ENCODE measurements at places on chromosomes 4 and X.

DNA sequence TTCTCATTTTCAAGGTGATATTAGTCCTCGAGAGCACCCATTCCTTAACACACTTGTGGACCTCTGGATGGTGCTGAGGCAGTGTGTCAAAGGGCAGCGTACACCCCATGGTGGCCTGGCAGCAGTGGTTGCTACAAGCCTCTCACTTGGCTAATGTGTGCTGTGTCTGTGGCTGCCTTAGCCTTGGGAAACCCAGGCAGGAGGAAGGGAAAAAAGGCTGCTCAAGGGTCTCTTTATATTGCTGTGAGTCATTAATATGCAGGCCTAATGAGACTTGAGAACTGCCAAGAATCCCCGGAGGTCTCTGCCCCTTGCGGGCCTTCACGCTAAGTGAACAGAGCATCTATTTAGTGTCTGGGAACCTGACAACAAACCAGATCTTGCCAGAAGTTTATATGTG lies 7.0 kb downstream of the PCDH10 start:
- no peak for DNase-seq

DNA sequence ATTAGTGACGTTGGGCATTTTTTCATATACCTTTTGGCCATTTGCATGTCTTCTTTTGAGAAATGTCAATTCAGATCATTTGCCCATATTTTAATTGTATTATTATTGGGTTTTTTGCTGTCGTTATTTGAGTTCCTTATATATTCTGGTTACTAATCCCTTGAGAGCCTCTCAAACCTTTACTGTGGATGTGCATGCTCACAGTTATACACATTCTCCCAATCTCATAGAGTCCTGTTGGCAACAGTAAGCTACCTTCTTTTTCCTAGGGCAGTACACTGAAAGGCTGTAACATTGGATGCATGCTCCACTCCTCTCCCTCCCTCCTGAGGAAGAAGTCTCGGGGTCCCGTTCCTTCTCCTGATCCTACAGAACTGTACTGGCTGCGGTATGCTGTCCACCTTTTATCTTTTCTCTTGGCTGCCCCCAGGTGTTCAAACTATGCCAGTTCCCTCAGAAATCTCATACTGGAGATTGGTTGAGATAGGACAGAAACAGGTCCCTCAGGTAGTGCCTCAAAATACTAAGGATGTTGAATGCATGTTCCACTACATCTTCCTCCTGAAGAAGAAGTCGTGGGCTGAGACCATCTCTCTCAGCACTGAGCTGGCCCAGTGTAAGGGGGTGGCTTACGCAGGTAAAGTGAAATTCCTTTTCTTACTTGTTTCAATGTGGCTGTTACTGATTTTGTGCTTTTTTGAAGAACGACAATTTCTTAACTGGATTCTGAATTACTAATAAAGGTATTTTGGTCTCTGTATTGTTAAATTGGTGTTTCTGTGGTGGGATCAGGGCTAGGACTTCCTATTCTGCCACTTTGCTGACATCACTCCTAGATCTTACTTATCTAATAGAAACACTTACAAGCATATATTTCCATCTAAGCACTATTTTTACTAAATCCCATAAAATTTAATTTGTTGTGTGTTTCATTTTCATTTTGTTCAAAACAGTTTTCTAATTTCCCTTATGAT lies 145.4 kb upstream of the HUWE1 start:
- DNase-seq, result peak; percentile 10

GRCh38 chrX:123219916-123220315 lies 35.8 kb downstream of the GRIA3 start:
- DNase-seq, result no peak

DNA sequence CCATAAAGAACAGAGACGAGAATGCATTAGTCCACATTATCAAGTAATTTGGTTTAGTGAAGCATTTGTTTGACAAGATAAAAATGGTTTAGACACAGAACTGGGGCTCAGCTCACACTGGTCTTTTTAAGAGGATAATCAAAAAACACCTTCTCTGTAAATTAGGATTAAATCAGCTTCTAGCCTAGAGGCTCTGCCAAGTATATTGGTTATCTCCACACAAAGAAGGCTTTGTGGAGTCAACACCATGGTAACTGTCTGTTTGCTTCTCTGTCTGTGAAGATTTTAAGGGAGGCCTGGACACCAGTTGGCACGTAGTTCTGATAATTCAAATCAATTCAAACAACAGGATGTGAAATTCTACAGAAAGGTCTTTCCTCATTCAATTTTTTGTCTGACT lies 687.0 kb downstream of the DMD start:
- DNase-seq, result no peak

GRCh38 chr4:82562564-82562854 lies 721 bp upstream of the TMEM150C start:
- DNase-seq, result no peak

DNA sequence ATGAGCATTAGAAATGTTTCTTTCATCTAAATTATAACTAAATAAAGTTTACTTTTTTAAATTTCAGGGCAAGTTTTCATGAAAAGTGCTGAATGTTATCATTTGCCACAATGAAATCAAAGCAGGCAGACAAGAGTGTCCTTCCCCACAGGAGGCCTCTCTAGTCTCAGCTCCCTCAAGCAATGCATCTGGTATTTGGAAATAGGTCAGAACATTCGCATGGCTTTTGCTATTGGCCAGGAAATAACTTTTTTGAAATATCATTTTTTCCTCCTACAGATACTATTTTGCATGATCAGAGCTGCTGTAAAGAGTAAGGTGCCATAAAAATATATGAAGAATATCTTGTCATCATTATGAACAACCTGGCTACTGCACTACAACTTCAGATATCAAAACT lies 41.1 kb downstream of the MAD2L1 start:
- DNase-seq, result no peak

GRCh38 chr4:185504098-185505047 lies 30.9 kb downstream of the PDLIM3 start:
- DNase-seq, result no peak

DNA sequence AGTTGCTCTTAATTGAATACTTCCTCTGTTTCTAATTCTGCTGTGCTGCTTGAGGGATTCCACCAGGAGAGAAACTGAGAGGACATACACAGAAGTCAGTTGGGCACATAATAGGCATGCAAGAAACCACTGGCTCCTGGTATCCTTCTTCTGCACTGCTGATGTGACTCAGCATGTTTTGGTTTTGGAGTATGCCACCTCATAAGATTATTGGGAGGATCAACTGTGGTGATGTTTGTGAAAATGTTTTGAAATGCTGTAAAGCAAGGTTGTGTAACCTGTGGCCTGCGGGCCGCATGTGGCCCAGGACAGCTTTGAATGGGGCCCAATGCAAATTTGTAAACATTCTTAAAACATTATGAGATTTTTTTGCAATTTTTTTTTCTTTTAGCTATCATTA lies 119.6 kb downstream of the GATB start:
- no peak for DNase-seq

- no peak for DNase-seq
These were observed 11.8 kb downstream of the AKAP4 start for GRCh38 chrX:50188859-50189600.

DNA sequence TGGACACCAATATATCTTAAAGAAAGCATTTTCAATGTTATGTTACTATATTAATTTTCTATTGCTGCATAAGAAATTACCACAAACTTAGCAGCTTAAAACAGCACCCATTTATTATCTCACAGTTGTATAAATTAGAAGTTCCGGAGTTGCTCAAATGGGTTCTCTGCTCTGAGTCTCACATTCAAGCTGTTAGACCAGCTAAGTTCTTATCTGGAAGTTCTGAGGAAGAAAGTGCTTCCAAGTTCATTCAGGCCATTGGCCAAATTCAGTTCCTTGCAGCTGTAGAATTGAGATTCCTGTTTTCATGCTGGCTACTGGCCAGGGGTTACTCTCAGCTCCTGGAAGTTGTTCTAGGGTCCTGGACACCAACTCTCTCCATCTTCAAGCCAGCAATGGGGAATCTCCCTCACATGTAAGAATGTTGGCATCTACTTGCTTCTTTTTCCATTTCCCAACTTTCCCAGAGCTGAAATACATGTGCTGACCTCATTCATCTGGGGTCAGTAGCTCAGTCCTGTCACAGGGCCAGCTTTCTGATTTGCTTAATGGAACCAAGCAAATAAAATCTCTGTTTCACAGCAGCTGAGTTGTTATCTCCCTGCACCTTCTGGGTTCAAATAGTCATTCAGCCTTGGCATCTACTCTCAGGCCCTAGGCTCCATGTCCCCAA lies 99.6 kb upstream of the INTU start:
- no peak for DNase-seq

GRCh38 chrX:115531818-115532403 lies 29.1 kb upstream of the PLS3 start:
- DNase-seq, result no peak

DNA sequence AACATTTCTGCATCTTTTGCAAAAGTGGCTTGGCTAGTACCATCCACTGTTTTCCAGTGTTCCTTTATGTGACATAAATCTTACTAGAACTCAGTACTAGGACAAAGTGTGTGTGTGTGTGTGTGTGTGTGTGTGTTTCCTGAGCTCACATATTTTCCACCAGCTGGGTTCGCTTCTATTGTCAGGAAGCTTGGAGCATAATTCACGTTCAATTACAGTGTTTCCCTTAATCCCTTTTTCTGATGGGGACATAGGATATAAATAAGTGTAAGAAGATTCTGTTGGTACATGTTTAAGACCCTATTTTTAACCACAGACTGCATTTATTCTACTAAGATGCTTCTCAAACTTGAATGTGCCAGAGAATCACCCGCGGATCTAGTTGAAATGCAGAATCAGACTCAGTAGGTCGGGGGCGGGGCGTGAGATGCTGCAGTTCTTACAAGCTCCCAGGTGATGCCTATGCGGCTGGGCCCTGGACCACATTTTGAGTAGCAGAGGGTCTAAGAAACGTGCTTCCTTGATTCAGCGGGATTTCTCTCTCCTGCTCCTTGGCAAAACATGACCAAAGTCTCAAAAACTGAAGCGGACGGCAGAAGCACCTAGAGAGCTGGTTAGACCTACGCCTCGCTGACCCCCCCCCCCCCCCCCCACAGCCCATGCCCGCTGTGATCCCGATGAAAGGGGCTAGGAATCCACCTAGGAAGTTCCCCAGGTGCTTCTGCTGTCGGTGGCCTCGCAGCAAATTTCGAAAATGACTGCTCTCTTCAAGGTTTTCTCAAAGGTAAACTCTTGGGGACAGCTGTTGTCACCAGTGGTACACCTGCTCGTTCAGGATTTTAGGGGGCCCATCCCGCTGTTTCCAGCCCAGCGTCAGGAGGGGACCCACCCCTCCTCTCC lies 797 bp downstream of the CD99L2 start:
- peak; percentile 28 for DNase-seq

DNA sequence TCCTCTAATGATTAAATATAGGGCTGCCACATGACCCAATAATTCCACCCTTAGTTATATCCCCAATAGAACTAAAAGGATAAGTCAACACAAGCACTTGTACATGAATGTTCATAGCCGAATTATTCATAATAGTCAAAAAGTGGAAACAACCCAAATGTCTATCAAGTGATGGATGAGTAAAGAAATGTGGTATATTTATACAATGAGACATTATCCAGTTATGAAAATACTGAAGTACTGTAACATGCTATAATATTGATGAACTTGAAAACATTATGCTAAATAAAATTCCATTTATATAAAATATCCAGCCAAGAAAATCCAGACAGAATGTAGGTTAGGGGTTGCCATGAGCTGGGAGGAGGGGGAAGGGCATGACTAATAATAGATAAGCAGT lies 436.7 kb upstream of the AADAT start:
- no peak for DNase-seq

DNA sequence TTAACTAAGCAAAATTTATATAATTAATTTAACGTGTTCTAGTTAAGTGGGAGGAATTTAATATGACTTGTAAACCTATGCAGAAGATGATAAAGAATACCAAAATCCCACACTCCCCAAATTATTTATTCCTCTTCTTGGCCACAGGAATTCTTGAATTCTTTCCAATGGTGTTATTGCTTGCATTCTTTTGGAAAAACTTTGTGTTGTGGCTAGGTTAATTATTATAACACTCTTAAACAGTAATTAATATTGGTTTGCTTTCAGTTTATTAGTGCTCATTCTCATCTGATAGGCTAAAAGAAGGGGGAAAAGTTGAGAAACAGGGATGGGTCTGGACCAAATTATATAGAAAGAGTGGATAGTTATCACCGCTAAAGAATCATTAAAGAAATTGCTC lies 141.5 kb upstream of the PABPC4L start:
- no peak for DNase-seq

DNA sequence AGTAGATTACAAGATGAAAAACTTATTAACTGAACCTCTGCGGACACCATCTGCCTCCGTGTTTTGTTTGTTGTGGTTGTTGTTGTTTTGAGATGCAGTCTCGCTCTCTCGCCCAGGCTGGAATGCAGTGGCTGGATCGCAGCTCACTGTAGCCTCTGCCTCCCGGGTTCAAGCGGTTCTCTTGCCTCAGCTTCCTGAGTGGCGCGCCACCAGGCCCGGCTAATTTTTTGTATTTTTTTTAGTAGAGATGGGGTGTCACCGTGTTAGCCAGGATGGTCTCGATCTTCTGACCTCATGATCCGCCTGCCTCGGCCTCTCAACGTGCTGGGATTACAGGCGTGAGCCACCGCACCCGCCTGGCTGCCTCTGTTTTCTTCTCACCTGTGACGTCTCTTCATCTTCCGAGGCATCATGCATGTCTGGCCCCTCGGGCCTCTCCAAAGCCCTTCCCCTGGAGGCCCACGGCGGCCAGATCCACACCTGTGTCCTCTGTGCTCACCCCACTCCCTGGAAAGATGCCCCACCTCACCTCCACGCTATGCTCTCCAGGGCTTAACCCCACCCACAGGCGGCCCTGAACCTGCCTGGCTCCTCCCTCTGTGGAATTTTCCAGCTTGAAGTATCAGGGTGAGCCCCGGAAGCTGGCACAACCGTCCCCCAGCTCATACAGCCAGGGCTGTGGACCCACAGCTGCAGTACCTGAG lies 77.0 kb upstream of the MXD4 start:
- no peak for DNase-seq

DNA sequence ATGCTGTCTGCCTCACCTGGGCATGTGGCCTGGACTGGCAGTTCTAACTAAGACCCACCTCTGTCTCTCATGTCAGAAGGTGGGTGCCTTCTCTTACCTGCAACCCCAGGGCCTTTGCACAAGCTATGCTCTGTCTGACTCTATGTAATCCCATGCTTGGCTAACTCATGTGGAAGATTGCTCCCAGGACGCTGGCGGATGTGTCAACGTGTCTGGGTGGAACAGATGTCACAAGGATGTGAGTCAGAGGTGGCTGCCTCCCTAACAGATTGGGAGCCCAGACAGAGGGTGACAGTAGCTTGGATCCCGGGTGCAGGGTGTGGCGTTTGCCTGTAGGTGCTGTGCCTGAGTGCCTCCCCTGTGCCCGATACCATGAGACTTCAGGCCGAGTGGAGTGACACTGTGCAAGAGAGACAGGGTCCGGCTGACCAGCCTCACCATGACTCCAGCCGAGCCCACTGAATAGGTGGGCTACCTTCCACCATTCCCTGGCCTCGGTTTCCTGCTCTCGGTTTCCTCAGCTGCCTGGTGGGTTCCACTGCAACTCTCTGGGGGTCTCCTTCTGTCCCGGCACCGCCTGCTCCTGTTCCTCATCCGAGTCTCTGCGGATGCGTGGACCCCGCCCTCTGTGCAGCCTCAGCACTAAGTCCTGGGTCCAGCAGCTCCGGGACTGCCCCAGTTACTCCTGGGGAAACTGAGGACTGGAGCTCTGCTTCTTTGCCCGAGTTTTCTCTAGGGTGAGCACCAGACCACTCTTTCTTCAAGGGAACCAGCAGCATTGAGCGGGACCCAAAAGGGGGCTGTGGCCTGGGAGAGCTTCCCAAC lies 11.0 kb downstream of the SH3BP2 start:
- DNase-seq, result no peak
